ENCODE measurements at places on chromosomes 4 and X. TPM values are rescaled to one million over a fixed set of nuclear protein-coding genes. Genes with fewer than 3 reads are reported as not detected.

GRCh38 chr4:172900900-172901299 lies 267.7 kb upstream of the GALNT7 start:
- H3K27ac ChIP-seq: no peak overlapping the region
- DNase-seq: no peak
- H3K36me3 ChIP-seq: no peaks in the 10 kb centered on the region
- H3K27me3 ChIP-seq: no peaks in the 10 kb centered on the region

DNA sequence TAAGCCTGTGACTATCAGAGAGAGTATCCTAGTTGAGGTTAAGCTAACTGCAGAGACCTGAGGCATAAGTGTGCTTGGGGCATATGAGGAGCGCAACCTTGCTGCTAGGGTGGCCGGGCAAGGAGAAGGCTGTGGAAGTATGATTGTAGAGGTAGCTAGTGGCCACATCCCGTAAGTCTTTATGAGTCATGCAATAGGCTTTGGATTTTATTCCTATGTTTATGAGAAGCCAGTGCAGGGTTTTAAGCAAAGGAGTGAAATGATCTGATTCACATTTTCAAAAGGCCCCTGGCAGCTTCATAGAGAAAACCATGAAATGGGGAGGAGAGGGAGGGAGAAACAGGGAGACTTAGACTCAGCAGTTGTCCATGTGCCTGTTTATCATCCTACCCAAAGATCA lies 92.1 kb upstream of the WDFY3 start:
- no peaks in the 10 kb centered on the region for H3K4me1 ChIP-seq
- H3K4me3 ChIP-seq: no peak overlapping the region
- no peak overlapping the region for H3K27ac ChIP-seq
- no peaks in the 10 kb centered on the region for H3K36me3 ChIP-seq
- no peaks in the 10 kb centered on the region for H3K27me3 ChIP-seq

- no peak overlapping the region for H3K27ac ChIP-seq
- no peak overlapping the region for H3K4me3 ChIP-seq
- H3K4me1 ChIP-seq: no peaks in the 10 kb centered on the region
- DNase-seq: no peak
- H3K36me3 ChIP-seq: no peaks in the 10 kb centered on the region
Observed at GRCh38 chr4:161991811-161992210, 172.0 kb downstream of the FSTL5 start.

- DNase-seq: no peak
- no peaks in the 10 kb centered on the region for H3K27me3 ChIP-seq
- no peak overlapping the region for H3K27ac ChIP-seq
- no peak overlapping the region for H3K4me3 ChIP-seq
Observed at GRCh38 chr4:122309988-122310626, 68.7 kb upstream of the ADAD1 start.

GRCh38 chrX:154486052-154486395 lies 391 bp downstream of the UBL4A start:
- no peaks in the 10 kb centered on the region for H3K36me3 ChIP-seq
- H3K27me3 ChIP-seq: no peaks in the 10 kb centered on the region
- H3K4me3 ChIP-seq: peak overlapping the region; percentile 49
- H3K27ac ChIP-seq: peak overlapping the region; percentile 22

DNA sequence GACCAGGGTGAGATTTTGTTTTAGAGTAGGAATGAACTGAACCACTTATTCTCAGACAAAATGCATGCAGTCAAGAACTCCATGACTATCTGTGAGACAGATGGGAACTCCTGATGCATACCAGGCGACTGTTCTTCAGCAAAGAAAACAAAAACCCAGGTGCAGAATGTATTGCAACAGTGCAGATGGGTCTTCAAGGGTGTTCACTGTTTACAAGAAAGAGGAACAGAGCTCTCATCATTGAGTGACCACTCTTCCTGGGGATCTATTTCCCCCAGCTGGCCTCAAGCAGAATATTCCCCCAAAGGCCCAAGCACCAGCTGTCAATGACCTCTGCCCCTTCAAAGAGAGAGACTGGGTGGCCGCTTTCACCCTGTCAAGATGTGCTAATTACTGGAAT lies 39.7 kb upstream of the BMP3 start:
- H3K36me3 ChIP-seq: no peaks in the 10 kb centered on the region
- DNase-seq: no peak
- H3K4me3 ChIP-seq: no peak overlapping the region
- no peaks in the 10 kb centered on the region for H3K4me1 ChIP-seq

DNA sequence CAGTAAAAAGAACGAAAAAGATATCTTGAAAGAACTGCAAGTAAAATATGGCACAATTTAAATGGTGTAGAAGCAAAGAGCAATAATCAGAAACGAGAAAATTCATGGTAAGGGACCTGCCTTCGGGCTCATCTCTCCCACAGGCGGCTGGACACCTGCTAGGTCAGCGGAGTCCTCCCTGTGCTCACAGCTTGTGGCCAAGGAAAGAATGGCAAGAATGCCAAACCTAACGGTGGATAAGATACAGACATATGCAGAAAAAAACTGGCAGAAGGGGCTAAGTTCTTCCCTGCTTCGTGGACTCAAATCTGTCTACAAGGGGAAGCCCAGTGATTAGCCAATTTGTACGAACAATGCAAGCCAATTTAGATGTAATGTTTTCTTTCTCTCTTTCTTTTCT lies 152.1 kb upstream of the VCX start:
- H3K27ac ChIP-seq: no peak overlapping the region
- H3K4me3 ChIP-seq: no peak overlapping the region
- no peaks in the 10 kb centered on the region for H3K36me3 ChIP-seq
- no peaks in the 10 kb centered on the region for H3K27me3 ChIP-seq

DNA sequence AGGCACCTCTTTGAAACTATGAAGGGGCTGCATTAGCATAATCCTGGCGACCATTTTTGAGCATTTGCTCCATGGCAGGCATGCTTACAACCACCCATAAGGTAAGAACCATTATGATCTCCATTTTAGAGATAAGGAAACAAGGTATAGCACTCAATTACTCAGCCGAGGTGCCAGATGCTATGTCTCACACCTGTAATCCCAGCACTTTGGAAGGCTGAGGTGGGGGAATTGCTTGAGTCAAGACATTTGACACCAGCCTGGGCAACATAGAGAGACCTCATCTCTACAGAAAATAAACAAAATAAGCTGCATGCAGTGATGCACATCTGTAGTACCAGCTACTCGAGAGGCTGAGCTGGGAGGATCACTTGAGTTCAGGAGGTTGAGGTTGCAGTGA lies 43.6 kb downstream of the TIGD4 start:
- no peaks in the 10 kb centered on the region for H3K4me1 ChIP-seq
- no peak overlapping the region for H3K4me3 ChIP-seq
- H3K27ac ChIP-seq: no peak overlapping the region
- H3K27me3 ChIP-seq: no peaks in the 10 kb centered on the region

- no peaks in the 10 kb centered on the region for H3K36me3 ChIP-seq
- H3K27me3 ChIP-seq: no peaks in the 10 kb centered on the region
- H3K4me3 ChIP-seq: no peak overlapping the region
- DNase-seq: no peak
Observed at GRCh38 chrX:13215729-13216128, 104.1 kb downstream of the ATXN3L start.

GRCh38 chr4:86098691-86099090 lies 261.2 kb downstream of the MAPK10 start:
- H3K36me3 ChIP-seq: no peaks in the 10 kb centered on the region
- H3K4me1 ChIP-seq: no peaks in the 10 kb centered on the region
- H3K27me3 ChIP-seq: no peaks in the 10 kb centered on the region
- no peak overlapping the region for H3K4me3 ChIP-seq
- DNase-seq: no peak
- no peak overlapping the region for H3K27ac ChIP-seq

DNA sequence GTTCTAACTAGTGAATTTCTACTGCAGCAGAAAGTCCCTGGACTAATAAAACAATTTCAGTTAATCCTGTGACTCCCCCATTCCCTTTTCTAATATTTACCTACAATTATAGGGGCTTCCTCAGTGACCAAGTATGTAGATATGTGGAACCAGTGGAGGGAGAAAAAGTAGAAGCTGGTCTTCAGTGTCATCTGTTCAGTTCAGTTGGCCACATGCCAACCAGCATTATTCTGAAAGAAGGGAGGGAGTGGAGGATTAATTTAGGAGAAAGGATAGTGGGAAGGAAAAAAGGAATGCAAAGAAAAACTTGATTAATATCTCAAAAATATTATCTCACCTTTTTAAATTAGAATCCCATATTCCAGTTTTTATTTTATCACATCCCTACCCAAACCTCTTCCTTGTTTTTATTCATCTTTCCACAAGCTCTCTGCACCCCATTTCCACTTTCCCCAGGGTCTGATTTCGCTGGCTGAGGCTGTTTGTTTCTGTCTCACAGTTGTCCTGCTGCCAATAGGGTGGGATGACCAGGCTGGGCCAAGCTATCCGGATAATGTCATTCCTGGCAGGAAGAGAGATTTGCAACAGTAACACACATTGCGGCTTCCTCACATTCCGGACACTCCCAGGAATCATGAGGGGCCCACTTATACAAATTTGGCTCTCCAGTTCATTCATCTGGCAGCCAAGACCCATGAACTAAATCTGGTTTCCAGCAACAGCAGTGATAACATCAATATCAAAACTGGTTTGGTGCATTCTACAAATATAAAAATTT lies 24.6 kb upstream of the ANTXR2 start:
- no peak overlapping the region for H3K4me3 ChIP-seq
- no peaks in the 10 kb centered on the region for H3K36me3 ChIP-seq
- H3K27me3 ChIP-seq: no peaks in the 10 kb centered on the region
- H3K4me1 ChIP-seq: no peaks in the 10 kb centered on the region
- H3K27ac ChIP-seq: no peak overlapping the region

Gene MAGEB2
- total RNA-seq: 0.16 TPM

Gene TMEM156
- 3.5 TPM for total RNA-seq

Gene NDP
- total RNA-seq: not detected

All from kidney (tissue), 22 donors.